ENCODE measurements at places on chromosomes 2 and 18.

- DNase-seq = no peak
Measured at GRCh38 chr2:63124218-63124617, 73.6 kb downstream of the OTX1 start.

DNA sequence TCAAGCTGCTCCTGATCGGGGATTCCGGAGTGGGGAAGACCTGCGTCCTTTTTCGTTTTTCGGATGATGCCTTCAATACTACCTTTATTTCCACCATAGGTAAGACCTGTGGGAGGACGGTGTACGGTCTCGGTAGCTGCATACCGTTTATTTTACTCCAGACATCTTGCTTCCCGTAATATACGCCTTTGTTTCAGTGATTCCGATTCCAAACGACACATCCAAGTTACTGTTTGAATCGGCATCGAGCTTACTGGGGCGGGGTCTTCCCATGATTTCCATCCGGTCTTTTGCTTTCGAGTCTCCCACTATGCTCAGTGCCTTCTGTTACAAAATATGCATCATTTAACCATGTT, 731 bp downstream of the RAB10 start:
- no peak for DNase-seq

- no peak for DNase-seq
Measured at GRCh38 chr2:36708041-36708741, 11.7 kb downstream of the VIT start.

- DNase-seq = no peak
Measured at GRCh38 chr18:39318462-39318861, 1752.9 kb upstream of the CELF4 start.

- no peak for DNase-seq
Measured at GRCh38 chr18:63161032-63161760, 158.4 kb downstream of the BCL2 start.

DNA sequence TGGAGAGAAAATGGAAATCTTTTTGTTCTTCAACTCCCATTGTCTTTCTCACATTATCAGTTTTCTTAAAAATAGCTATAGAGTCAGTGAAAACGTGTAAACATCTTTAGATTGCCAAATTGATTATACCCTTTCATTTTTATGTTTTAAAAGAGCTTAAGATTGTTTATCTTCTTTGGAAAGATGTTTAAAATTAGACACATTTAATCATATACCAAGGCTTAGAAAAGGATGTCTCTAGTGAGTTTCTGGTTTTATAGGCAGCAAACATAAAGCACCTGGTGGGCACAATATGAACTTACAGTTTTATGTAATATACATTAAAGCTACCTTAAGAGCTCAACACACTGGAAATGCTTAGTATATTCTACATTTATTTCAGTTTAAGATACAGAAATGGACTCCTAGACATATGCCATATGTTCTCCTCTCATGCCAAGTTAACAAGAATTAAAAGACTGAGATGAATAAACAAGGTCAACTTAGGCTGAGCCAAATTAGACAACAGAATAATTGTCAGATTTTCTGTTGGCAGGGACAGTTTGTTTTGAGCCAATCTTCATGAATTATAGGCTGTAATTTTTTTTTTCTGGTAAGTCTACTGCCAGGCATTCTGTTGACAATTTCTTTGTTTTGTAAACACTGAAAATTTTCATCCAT, 112.7 kb downstream of the OTX1 start:
- DNase-seq = no peak

DNA sequence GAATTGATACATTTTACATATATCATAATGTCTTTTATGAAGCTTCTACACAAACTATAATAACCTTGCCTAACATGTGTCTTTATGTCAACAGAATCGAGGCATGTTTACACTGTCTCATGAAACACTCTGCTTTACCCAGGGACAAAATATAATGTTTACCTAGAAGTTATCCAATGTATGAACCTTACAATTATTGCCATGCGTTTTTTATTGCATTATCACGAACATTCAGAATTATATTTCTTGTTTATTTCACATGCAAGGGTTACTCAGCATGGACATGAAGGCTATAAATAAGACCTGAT, 19.8 kb downstream of the LONRF2 start:
- no peak for DNase-seq

DNA sequence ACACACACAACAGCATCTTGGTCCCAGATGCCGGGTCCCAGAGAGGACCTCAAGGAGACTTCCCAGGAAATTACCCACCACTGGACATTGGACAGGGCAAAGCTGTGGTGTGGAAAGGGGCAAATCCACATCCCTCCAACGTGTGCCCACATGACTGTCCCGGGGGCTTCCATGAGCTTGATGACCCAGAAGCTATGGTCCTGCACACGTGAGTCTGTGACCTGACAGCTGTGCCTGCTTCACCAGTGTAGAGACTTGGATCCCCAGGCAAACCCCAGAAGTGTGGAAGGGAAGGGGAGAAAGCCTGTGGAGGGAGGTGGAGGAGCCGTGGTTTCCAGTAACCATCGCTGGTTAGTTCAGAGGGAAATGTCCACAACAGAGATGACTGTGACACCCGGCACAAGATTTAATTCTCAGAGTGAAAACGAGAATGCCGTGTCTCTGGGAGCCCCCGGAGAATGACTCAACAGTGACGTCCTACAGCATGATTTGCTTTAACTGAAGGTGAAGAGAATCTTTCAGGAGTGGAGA, 19.1 kb upstream of the GPR55 start:
- DNase-seq = no peak

- no peak for DNase-seq
Measured at GRCh38 chr18:59455728-59456276, 96.7 kb upstream of the LMAN1 start.

DNA sequence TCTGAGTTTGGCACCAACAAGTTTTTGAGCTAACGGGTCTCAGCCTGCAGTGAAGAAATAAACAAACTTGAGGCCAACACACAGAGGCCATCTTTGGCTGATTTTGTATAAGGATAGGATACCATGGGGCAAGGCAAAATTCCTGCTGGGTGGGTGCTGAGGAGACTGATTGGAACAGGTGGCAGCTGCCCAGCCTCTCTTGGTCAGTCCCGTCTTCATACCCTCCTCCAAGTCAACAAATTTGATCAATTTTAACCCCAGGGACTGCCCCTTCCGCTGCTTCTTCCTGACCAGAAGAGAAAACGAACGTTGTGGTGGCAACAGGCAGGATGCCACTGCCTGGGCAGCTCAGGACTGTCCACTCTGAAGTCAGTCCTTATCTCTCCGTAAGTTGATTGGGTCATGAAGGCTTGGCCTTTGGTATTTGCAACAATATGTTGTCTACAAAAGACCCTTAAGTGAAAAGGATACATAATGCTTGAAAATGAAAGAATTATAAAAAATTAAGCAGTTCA, 139.3 kb downstream of the SPP2 start:
- no peak for DNase-seq

- DNase-seq = no peak
Measured at GRCh38 chr2:11131166-11131920, 23.9 kb upstream of the SLC66A3 start.

GRCh38 chr2:29446847-29447246, 331.6 kb downstream of the CLIP4 start:
- DNase-seq = no peak

- no peak for DNase-seq
Measured at GRCh38 chr2:60213865-60214625, 339.4 kb downstream of the BCL11A start.

- no peak for DNase-seq
Measured at GRCh38 chr2:85537600-85538506, 1.1 kb upstream of the MAT2A start.

- DNase-seq = no peak
Measured at GRCh38 chr2:226884166-226884565, 48.3 kb downstream of the RHBDD1 start.

- DNase-seq = no peak
Measured at GRCh38 chr18:22670914-22671313, 253.2 kb upstream of the CTAGE1 start.

DNA sequence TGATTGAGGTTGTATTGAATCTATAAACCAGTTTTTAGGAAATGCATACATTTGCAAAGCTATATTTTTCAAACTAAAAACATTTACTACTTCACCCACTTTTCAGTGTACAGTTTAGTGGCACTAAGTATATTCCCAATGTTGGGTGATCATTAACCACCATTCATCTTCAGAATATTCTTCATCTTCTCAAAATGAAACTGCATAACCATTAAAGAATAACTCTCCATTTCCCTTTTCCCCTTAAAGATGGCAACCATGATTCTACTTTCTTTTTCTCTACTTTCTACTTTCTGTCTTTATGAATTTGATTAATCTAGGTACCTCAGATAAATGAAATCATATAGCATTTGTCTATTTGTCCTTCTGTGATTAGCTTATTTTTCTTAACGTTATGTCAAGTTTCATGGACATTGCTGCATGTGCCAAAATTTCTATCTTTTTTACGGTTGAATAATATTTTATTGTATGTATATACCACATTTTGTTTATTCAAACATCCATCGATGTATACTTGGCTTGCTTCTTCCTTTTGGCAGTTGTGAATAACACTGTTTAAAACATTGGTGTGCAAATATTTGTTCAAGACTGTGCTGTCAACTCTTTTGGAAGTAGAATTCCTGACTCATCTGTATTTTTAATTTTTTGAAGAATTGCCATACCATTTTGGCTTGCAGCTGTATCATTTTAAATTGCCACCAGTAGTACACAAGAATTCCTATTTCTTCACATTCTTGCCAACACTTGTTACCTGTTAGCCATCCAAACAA, 104.9 kb downstream of the RPRM start:
- DNase-seq = no peak

DNA sequence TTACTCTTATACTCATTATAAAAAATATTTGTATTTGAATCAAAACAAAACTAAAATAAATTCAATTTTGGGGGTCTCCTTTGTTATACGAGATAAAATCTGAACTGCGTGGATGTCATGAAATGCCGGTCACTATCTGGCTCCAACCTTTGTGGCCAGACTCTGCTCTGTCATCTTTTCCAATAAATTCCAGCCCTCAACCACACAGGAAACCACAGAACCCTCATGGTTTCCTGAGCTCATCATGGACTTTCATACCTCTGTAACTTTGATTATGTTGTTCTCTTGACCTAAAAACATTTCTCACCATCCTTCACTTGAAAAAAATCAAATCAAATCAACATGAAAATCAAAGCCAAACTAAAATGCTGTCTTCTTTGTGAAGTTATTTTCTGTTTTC, 724.7 kb downstream of the METTL4 start:
- DNase-seq = no peak

- no peak for DNase-seq
Measured at GRCh38 chr2:102101097-102101848, 41.3 kb upstream of the IL1R1 start.

DNA sequence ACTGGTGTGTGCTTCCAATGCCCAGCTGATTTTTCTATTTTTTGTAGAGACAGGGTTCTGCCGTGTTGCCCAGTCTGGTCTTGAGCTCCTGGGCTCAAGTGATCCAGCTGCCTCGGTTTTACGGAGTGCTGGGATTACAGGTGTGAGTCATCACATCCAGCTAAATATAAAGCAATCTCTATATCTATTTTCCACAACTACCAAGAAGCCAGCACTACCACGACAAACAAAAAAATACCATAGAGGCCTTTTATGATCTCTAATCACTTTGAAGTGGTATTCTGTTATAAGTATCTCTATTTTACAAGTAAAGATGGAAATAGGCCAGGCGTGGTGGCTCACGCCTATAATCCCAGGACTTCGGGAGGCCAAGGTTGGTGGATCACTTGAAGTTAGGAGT, 34.7 kb downstream of the C2orf74 start:
- no peak for DNase-seq

- no peak for DNase-seq
Measured at GRCh38 chr18:77470569-77471413, 221.1 kb downstream of the GALR1 start.

DNA sequence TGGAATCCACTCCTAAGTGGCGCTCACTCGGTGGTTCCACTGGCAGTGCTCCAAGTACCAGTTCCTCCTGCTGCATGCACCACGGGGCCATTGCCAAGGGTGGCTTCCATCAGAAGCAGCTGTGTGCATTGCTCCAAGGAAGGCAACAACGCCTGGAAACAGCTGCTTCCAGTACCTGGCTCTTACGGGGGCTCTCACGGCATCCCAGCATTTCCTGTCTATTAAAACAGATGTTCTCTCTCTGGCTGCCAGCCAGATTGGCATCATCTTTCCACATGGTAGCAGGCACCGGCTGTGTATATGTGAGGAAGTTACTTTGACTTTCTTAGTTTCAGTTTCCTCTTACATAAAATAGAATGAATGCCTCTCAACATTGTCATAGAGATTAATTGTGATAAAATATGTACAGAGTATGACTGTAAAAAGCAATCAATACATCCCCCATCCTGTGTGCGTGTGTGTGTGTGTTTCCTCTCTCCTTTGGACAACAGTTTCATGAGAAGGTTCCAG, 84.9 kb downstream of the CMPK2 start:
- DNase-seq = no peak

GRCh38 chr2:218396688-218397462, 2.8 kb upstream of the CTDSP1 start:
- DNase-seq = peak; percentile 48

GRCh38 chr2:24667542-24667941, 125.6 kb downstream of the PTRHD1 start:
- no peak for DNase-seq

GRCh38 chr18:42039396-42039795, 84.4 kb downstream of the PIK3C3 start:
- DNase-seq = no peak

GRCh38 chr2:58535182-58535581, 294.1 kb upstream of the FANCL start:
- DNase-seq = no peak

DNA sequence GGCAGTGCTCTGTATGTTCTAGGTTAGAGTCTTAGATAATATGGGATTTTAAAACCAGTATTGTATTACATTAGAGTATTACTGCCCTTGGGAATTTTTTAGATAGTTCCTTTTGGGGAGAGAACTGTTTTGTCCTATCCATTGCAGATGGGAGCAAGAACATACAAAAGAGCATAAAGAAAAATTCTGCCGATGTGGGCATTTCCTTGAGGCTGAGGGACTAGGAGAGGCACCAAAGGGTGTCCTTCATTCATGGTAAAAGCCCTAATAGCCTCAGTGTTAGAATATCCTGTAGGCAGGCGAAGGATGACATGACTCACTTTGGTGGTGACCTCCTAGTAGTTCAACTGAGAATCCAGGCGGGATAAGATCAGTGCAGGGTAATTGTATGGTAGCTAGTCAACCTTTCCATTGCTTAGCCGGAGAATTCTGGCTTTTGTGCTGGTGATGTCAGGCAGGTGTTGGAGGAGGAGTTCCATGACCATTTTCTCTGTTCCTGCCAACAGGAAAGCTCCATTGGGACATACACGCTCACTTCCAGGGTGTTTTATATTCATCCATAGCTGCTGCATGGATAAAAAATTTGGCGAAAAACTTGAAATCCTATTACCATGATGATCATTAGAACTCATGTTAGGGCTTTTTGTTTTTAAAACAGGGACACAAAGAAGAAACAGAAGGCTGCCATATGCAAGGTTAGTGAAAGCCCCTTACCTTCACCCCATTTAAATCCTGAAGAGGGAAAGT, 28.1 kb downstream of the EPAS1 start:
- DNase-seq = no peak

GRCh38 chr2:69848186-69848790, 18.8 kb downstream of the GMCL1 start:
- no peak for DNase-seq

- DNase-seq = no peak
Measured at GRCh38 chr18:30132959-30133358, 909.6 kb downstream of the DSC3 start.
